Right cardiac atrium (tissue), 5 donors: ENCODE measurements at places on chromosomes 16 and 17.

GRCh38 chr16:86338403-86339115, 171.8 kb upstream of the FOXF1 start:
- DNase-seq = no peak

DNA sequence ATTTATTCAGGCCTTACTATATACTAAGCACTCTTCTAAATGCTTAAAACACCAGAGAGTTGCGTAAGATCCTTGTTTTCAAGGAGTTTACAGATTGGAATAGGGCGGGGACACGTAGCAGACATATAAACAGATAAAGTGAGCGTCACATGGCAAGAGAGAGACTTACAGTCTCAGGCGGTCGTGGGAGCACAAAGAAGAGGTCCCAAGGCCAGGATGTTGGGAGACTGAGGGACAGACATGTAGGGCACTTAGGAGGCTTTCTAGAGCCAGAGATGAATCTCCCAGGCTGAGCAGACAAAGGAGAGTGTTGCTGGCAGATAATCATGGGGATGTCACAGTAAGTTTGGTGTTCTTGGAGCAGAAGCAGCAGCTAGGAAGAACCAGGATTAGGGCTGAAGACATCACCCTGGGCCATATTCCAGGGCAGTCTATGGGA, 119.1 kb upstream of the ANKFN1 start:
- DNase-seq = no peak

DNA sequence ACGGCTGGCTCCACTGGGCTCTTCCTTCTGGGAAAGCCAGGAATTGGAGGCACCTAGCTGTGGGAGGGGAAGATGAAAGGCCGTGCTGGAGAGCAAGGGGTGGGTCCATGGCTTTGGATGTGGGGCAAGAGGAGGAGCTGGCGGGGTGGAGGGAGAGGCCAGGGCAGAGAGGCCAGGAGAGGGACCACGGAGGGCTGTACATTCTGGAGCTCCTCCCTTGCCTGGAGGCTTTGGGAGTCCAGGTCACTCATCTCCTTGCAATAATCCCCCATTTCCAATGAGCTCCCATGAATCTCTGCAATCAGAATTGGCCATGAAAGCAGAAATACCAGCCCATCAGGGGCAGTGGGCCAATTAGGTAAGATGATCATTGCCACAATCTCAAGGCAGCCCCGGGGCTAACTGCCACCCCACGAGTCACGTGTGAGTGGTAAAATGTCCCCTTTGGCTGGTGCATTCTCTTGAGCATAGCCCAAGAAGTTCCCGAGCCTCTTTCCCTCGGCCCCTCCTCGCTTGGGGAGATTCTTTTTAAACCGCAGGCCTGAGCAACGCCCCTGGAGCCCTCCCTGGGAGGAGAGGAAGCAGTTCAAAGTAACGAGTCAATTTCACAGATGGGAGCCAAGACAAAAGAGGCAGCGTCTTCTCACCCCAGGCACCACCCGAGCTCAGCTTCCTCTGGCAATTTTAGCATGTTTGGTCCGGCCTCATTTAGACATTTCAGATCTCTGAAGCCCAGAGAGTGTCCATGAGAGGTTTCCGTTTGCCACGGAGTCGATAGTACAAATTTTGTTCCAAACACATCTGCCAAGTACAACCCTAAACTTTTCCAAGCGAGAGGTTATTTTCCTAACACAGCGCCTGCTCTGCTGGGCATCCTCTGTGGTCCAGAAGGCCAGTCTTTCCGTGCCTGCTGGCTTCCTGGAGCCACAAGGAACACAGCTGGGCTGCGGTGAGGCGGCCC, 13.4 kb downstream of the RTN4RL1 start:
- DNase-seq = no peak

- DNase-seq = no peak
Measured at GRCh38 chr17:67569015-67569451, 148.7 kb upstream of the NOL11 start.

GRCh38 chr16:85724126-85724879, 26.6 kb downstream of the C16orf74 start:
- DNase-seq = no peak

- no peak for DNase-seq
Measured at GRCh38 chr16:65773301-65773874, 593.1 kb upstream of the CDH5 start.

- DNase-seq = no peak
Measured at GRCh38 chr16:11190588-11191560, 65.1 kb downstream of the SOCS1 start.

- DNase-seq = no peak
Measured at GRCh38 chr17:58097384-58098088, 14.3 kb downstream of the DYNLL2 start.

DNA sequence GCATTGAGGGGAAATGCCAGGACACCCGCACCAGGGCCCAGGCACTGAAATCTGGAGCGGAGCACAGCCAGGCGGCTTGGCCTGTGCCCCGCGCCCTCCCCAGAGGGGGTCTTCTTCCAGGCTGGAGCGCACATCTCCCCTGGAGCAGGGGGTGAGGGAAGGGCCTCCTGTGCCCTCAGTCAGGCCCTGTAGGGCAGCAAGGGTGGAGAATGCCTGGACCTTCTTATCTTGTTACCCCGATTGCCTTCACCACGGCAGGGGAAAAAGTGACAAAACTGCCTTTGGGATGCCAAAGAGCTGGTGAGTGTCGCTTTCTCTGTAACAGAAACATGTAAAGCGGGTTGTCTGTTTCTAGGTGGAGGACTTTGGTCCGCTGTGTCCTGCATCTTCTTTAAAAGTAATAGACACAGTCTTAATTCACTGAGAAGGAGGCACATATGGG, 48.3 kb upstream of the BAHCC1 start:
- no peak for DNase-seq

GRCh38 chr16:50126183-50126582, 26.9 kb upstream of the TENT4B start:
- DNase-seq = no peak

DNA sequence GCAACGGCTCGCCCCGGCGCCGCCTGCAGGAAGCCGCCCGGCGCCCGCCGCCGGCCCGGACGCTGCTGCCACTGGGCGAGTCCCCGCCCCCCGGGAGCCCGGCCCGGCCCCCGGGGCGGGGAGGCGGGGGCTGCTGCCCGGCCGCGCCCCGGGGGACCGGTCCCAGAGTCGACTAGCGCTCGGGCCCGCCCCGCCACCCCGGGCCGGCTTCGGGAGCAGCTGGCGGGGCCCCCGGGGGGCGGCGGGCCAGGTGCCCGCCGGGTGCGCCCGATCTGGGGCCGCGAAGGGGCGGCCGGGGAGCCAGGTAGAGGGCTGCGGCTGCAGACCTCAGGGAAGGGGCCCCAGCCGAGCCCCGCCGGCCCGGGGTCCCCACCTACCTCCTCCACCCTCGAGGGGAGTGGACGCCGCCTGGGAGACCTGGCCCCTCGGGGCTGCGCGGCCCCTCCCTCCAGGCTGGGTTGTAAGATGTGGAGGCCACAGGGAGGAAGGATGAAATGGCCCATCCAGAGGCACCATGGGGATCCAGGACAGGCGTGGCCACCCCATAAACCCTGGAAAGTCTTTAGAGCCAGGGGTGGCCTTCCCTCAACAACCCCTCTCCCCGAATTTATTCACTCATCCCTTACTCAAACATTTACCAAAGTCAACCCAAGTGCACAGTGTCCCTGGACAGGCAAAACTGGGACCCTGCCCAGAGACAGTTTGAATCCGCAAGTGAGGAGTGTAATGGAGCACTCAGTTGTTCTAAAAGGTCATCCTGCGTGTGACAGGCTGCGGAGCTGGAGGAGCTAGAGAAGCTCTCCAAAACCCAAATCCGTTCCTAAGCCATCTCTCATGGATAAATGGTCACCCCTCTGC, at the start of gene CDYL2:
CDYL2 (minus strand) TSS at position 73 of the 858 bp plus-strand sequence. CDS start 425 bp downstream, outside the sequence.
- peak; percentile 55 for DNase-seq

GRCh38 chr17:33674685-33675084, 381.6 kb upstream of the ASIC2 start:
- no peak for DNase-seq

DNA sequence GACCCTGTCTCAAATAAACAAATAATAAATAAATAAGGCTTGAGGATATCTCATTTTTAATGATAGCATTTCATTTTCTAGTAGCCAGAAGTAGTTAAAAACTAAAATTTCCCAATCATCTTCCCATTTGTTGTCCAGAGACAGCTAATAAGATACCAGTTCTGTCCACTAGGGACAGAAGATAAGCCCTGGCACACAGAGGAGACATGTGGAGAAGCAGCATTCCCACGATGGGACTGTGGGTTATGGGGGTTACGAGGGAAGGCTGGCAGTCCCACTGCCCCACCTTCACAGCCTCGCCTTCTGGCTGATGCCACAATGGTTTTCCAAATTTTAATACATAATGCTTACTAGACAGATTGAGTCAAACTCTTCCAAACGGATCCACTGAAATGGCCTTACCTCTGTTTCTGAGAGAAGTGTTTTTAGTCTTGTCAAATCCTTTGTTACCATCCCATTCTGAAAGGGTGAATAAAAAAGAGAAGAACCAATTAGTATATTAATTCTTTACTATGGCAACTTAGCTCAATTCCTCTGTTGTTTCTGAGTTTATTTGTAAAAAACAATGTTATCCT, 44.2 kb downstream of the HELZ start:
- no peak for DNase-seq

GRCh38 chr17:62981933-62982332, 15.9 kb downstream of the TANC2 start:
- no peak for DNase-seq

DNA sequence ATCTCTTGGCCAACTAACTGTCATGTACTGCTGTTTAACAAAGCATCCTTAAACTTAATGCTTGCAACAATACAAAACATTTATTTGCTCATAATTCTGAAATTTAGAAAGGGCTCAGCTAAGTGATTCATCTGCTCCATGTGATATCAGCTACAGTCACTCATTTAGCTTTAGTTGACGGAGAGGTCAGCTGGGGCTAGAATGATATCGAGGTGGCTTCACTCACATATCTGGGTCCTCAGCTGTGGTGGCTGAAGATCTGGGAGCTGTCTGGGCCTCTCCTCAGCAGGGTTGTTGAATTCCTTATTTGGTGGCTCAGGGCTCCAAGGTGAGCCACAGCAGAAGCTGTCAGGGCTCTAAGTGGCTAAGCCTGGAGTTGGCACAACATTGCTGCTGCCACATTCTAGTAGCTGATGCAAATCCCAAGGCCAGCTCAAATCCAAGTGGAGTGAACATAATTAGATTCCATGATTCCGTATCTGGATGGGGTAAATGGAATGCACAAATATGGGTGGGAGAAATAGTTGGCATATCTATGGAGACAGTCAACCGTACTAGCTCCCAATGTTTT, 62.8 kb downstream of the HS3ST3A1 start:
- no peak for DNase-seq

DNA sequence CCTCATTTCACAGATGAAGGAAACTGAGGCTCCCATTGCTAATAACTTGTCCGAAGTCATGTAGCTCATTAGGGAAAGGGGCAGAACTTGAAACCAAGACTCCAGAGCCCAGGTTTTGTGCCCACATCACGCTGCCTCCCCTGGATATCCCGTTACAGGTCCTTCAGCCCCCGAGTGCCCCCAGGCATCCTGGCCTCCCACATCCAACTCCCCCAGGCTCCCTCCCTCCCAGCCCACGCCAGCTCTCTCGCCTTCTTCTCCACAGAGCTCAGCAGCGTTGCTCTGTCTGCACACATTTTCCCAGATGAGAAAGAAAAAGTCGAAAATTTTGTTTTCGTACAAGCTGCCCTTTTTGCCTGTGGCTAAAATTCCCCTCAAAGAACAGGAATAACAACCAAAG, 14.3 kb upstream of the METTL22 start:
- DNase-seq = no peak

GRCh38 chr17:48647103-48647962, 21.2 kb upstream of the HOXB9 start:
- no peak for DNase-seq

- DNase-seq = no peak
Measured at GRCh38 chr17:69012895-69013805, 47.6 kb downstream of the ABCA9 start.

- no peak for DNase-seq
Measured at GRCh38 chr17:28907709-28908475, 5.0 kb upstream of the DHRS13 start.

- DNase-seq = no peak
Measured at GRCh38 chr17:45046537-45047125, 4.8 kb downstream of the DCAKD start.

- no peak for DNase-seq
Measured at GRCh38 chr17:80569924-80570323, 25.3 kb downstream of the RPTOR start.

GRCh38 chr17:19417611-19418010, 6.6 kb downstream of the RNF112 start:
- peak; percentile 1 for DNase-seq

- no peak for DNase-seq
Measured at GRCh38 chr17:12995106-12995895, 22.5 kb downstream of the ELAC2 start.

- DNase-seq = no peak
Measured at GRCh38 chr16:72142476-72142875, 29.5 kb downstream of the PMFBP1 start.

DNA sequence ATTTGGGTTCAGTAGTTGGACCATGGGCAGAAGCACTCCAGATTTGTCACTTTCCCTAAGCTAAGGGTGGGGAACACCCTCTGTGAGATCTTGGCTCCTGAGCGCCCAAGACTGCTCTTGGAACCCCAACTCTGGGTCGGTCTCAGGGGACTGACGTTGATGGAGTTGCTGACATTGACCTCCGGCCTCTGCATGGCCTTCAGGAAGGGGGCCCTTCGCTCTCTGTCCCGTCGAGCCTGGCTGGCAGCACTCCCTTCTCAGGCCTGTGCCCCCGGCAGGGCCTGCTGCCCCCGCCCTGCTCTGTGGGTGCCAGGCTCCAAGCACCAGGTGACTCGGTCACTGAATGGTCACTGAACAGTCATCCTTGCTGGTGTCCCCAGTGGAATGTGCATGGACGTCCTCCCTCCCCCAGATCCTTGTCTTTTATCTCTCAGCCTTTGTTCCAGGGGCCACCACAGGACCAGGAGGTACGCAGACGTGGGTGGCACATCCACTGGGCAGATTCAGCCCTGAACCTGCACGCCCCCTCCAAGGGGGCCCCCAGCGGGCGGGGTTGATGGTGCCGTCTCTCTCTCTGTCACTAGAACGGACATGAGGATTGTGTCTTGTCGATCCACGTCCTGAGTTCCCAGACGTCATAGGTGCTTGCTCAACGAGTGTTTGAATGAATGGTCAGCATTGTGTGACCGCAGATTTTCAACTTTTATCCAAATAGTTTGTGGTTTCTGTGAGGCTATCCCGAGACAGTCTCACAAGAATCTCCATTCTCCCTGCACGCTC, 314.5 kb downstream of the SEC14L1 start:
- DNase-seq = no peak

- peak; percentile 55 for DNase-seq
Measured at GRCh38 chr17:75832652-75833400, 11.4 kb downstream of the UNC13D start.

- no peak for DNase-seq
Measured at GRCh38 chr16:73220836-73221235, 172.9 kb upstream of the ZFHX3 start.

- no peak for DNase-seq
Measured at GRCh38 chr16:68732042-68732680, 4.9 kb upstream of the CDH1 start.
